ENCODE measurements at places on chromosomes 5 and 9.

- DNase-seq = no peak
These were observed 72.4 kb upstream of the GNAQ start for GRCh38 chr9:78103971-78104433.

- DNase-seq = no peak
These were observed 690.9 kb upstream of the CDH18 start for GRCh38 chr5:20678814-20679298.

DNA sequence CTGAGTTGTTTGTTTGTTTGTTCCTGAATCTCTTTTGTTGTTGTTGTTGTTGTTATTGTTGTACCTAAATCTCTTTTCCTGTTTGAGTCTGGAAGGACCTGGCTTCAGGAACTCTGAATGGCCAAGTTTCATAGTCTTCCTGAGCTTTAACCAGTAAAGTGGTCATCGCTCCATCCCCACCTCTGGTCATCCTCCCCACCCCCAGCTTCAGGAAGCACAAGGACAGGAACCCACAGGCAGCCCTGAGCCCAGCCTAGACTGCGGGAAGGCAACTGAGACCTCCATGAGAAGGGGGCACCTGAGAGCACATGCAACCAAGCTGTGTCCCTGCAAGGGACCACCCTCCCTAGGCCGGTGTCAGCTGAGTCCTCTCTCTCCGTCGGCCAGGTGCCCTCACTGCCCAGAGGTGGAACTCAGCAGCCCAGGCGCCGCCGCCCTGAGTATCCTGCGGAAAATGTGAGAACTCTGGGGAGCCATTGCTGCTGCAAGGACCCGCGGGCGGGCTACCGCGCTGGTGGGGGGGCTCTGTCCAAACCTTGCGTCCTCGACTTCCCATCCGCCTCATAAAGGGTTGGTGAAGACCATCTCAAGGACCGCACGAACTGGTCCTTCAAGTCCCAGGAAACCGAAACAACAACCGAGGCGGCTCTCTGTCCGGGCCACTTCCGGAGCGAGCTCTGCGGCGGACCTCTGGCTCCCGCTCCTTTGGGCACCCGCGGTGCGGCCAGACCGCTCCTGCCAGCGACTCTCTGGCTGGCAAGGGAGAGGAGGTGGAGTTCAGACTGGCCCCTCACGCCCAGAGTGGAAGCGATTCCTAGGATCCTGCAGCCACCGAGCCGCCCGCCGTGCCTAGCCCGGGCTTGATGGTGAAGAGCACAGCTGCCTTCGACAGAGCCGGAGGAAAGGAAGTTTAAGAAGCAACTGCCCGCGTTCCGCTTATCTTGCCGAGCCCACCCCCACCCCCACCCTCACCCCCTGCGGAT is 4.2 kb downstream of the BARX1 start:
- no peak for DNase-seq

DNA sequence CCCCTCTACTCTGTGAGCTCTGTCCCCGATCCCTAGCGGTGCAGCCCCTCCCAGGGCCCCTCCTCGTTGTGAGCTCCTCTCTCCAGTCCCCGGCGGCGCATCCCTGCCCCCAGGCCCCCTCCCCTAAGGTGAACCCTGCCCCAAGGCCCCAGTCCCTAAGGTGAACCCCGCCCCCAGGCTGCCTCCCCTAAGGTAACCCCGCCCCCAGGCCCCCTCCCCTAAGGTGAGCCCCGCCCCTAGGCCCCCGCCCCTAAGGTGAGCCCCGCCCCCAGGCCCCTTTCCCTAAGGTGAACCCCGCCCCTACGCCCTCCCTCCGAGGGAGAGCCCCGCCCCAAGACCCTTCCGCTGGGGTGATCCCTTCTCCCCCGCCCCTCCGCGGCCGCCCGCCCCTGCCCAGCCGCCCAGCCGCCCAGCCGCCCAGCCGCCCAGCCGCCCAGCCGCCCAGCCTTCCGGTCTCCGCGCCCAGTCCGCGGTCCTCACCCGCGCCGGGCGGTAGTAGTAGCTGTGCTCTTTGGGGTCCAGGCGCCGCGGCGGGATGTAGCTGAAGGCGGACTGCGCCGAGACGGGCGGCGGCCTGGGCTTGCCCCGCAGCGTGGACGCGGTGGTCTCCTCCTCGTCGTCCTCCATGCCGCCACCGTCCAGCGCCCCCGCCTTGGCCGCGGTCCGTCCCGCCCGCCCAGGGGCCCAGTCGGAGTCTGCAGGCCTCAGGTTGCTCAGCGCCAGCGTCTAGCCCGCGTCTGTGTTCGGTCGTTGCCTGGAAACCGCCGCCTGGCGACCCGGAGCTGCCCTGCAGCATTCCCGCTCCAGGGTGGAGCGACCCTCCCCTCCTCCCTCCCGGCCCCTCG is at the start of gene CFAP90:
Gene CFAP90, minus strand, starts transcription at position 739 of the 845 bp plus-strand sequence. Its CDS starts 112 bp downstream, at position 627.
- no peak for DNase-seq

- DNase-seq = no peak
These were observed 460.1 kb upstream of the TLE4 start for GRCh38 chr9:79111653-79112052.

- no peak for DNase-seq
These were observed 12.0 kb downstream of the FBP1 start for GRCh38 chr9:94627287-94627686.

DNA sequence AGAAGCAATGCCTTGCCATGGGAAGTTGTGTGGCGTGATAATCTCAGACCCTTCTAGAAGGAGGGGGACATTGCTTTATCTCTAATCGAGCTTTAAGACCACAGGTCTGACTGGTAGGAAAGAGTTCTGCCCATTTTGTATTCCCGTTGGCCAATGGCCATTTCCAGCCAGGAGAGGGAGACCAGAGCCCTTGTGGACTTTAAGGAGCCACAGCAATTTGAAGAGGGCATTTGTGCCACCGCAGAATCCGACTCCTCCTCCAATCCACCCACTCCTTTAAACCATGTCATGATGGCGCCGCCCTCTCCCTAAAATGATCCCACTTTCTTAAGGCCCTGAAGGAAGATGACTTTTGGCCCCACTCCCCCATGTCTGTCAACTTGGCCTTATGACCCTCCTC is 560.5 kb upstream of the ADAMTS16 start:
- DNase-seq = no peak

DNA sequence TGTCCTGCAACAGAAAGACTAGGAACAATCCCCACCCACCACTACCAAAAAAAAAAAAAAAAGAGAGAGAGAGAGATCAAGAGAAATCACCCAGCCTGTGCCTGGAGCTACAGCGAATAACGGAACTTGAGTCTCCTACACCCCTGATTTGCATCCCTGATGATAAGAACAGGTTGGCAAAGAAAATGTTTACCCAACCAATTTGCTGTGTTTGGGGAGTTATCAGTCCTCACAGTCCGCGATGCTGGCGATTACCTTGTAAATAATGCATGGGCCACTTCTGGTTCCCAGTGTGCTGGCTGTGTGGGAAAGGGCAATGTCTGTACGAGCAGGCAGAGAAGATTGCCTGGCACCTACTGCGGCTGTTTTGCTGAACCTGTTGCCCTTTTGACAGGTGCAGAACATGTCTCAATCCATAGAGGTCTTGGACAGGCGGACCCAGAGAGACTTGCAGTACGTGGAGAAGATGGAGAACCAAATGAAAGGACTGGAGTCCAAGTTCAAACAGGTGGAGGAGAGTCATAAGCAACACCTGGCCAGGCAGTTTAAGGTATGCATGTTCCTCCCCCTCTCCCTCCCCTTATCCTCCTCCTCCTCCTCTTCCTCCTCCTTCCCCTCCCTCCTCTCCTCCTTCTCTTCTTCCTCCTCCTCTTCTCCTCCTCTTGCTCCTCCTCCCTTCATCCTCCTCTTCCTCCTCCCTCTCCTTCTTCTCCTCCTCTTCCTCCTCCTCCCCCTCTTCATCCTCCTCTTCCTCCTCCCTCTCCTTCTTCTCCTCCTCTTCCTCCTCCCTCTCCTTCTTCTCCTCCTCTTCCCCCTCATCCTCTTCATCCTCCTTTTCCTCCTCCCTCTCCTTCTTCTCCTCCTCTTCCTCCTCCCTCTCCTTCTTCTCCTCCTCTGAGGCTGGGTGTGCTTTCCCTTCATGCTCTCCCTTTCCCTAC is 8.3 kb downstream of the OLFM1 start:
- no peak for DNase-seq

- no peak for DNase-seq
These were observed 404.4 kb downstream of the ICE1 start for GRCh38 chr5:5826911-5827310.

Measured in stimulated activated CD4-positive, alpha-beta T cell treated with anti-CD3 and anti-CD28 coated beads, Interleukin-4, amount 100 ng/mL, for 24 hours (primary cell).